ENCODE measurements at places on chromosomes 11 and 22.
A peak's percentile ranks its signal among the peaks of the same experiment; 100 is the strongest.

DNA sequence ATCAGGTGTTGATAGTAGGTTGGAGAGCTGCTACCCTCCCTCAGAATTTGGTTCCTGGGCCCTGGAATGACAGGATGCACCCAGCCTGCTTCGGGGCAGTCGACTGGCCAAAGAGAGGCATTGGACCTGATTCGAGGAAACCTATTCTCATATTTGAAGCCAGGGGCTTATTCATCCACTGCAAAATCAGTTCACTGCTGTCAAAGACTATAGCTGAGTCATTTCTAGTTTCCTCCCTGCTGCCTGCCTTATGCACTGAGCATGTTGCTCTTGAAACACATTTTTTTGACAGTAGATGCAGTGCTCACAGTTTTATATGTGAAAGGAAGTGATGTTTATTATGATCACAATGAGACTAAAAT is 565.4 kb downstream of the ETS1 start:
- peak; percentile 66 for DNase-seq

- DNase-seq, result no peak
Measured at GRCh38 chr11:57867966-57868365, 106.4 kb downstream of the CTNND1 start.

- DNase-seq, result peak; percentile 19
Measured at GRCh38 chr11:2752204-2752770, 52.5 kb upstream of the KCNQ1OT1 start.

- peak; percentile 73 for DNase-seq
Measured at GRCh38 chr11:121892131-121892681, 223.8 kb downstream of the BLID start.

- no peak for DNase-seq
Measured at GRCh38 chr22:20218987-20219386, 49.1 kb downstream of the RTN4R start.

DNA sequence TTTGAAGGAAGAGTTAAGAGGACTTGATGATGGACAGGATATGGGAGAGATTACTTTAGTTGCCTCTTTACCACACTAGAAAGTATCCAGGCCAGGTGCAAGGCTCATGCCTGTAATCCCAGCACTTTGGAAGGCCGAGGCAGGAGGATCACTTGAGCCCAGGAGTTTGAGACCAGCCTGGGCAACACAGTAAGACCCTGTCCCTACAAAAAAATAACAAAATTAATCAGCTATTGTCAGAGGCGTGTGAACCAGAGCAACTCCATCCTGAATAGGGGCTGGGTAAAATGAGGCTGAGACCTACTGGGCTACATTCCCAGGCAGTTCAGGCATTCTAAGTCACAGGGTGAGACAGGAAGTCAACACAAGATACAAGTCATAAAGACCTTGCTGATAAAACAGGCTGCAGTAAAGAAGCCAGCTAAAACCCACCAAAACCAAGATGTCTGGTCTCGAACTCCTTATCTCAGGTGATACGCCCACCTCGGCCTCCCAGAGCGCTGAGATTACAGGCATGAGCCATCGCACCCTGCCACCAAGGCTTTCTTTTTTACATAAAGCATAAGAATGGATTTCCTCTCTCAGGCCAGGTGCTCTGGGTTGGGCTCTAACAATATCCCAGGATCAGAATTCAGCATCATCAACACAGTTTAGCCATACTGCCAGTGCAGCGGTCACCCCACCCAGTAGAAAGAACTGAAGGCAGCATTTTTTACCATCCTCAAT is 17.8 kb downstream of the PI4KA start:
- no peak for DNase-seq

DNA sequence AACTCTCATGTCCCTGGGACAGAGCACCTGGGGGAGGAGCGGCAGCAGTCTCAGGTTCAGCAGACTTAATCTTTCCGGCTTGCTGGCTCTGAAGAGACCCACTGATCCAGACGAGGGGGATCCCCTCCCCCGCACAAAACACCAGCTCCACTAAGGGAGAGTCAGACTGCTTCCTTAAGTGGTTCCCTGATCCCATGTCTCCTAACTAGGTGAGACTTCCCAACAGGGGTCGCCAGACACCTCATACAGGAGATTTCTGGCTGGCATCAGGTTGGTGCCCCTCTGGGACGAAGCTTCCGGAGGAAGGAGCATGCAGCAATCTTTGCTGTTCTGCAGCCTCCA is 157.2 kb upstream of the TMEM45B start:
- DNase-seq, result no peak

GRCh38 chr11:13883042-13883441 is 79.5 kb upstream of the SPON1 start:
- DNase-seq, result no peak

DNA sequence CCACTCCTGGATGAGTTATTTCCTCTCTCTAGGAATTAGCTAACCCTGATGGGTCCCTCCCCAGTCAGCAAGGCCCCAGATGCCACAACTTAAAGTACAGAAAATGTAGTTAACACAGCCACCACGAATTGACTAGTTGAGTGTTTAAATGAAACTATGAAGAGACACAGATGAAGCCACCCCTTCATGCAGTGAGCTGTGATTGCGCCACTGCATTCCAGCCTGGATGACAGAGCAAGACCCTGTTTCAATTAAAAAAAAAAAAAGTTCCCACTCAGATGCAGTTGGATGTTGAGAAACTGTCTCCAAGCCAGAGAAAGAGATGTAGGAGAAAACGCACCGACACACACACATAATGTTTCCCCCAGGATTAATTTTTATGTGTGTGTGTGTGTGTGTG is 53.3 kb downstream of the SCN3B start:
- peak; percentile 55 for DNase-seq

DNA sequence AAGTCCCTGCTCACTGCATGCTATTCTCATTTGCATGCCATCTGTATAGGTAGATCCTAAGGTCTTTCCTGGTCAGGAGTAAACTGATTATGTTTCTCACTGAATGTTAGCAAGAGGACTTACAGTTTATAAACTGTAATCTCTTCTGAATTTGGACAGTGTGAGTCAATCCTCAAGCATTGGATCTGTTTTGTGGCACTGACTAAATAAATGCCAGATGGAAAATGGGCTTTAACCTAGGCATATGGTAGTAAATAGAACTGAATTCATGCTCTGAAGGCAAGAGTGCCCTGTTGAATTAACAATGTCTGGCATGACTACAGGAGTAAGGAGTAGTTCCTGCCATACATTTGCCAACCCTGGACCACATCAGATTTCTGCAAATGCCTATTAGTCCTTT is 11.4 kb downstream of the FAM181B start:
- DNase-seq, result peak; percentile 67

GRCh38 chr22:17607891-17608521 is 20.5 kb downstream of the ATP6V1E1 start:
- DNase-seq, result no peak

GRCh38 chr11:127119356-127119755 is 118.8 kb upstream of the KIRREL3 start:
- no peak for DNase-seq

- no peak for DNase-seq
Measured at GRCh38 chr11:26851291-26851690, 129.4 kb upstream of the SLC5A12 start.

GRCh38 chr22:39344046-39344390 is 5.8 kb upstream of the SYNGR1 start:
- no peak for DNase-seq

DNA sequence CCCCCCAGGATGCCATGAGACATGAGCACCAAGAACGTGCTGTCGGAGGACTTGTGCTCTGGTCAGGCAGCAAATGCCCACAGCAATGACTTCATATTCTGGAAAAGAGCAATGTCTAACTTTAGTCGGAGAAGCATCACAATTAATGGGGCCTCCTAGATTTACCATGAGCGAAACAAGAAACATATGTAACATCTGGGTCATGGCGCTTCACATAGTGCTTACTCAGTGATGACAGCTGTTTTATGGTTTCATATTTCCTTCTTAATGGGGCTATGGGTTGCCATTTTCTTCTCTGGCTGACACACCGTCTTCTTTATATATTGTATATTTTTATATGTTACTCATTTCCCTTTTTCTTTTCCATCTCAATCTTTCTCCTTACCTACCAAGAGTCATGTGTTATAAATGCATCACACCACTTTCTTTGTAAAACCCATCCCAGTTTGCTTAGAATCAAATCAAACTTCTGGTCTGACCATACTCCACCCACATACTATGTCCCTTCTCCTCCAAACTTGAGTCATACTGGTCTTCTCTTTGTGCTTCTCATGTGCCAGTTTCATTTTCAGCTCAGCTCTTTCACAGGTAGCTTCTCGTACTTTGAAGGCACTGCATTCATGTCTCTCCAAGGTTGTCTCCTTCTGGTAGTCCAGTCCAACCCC is 9.4 kb upstream of the CASP12 start:
- DNase-seq, result peak; percentile 94

DNA sequence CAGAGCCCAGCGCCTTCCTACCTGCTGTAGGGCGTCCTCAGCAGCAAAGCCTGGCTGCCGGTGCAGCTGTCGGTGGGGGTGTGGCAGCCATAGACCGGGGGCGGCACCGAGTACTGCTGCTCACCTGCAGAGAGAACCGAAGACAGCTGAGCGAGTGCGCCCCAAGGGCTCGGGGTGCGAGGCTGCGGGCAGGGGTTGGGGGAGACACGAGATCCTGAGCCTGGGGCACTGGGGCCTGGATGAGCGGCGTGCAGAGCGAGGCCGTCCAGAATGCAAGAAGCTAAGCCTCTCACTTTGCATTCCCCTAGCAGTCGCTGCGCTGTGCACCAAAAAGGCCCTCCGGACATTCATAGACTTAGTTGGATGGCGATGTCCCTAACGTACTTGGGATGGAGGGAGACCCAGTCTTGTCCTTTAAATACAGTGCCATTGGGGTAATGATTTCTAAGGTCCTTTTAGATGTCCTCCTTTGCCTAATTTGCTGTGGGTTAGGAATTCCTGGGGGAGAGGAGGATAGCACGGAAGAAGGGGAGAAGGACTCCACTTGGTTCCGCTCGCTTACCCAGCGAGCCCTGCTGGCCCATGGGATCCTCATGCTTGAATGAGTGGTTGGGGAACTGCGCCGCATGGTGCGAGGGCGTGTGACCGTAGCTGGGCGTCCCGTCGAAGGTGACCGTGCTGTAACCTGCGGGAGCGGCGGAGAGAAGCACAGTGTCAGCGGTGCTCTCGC is 7.2 kb downstream of the WT1 start:
- no peak for DNase-seq

- no peak for DNase-seq
Measured at GRCh38 chr11:127598476-127598875, 597.9 kb upstream of the KIRREL3 start.

- DNase-seq, result peak; percentile 10
Measured at GRCh38 chr11:8360086-8360828, 96.6 kb upstream of the LMO1 start.

DNA sequence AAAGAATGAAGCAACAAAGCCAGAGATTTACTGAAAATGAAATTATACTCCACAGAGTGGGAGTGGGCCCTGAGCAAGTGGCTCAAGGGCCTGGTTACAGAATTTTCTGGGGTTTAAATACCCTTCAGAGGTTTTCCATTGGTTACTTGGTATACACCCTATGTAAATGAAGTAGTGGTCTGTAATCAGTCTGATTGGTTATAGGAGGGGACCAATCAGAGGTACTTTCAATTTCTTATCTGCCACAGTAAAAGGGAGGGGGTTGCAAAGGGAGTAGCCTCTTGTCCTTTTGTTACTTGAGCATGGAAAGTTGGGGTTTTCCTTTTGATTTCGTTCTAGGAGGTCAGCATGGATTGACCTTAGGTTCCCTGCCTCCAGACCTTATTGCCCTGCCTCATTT is 63.5 kb downstream of the ATM start:
- no peak for DNase-seq

- DNase-seq, result peak; percentile 31
Measured at GRCh38 chr11:72534371-72535193, 100.3 kb upstream of the CLPB start.

- DNase-seq, result no peak
Measured at GRCh38 chr11:30786256-30787110, 200.3 kb upstream of the MPPED2 start.

GRCh38 chr22:35641494-35642120 is 6.6 kb upstream of the APOL6 start:
- DNase-seq, result no peak

- DNase-seq, result no peak
Measured at GRCh38 chr11:63970902-63971301, 3.5 kb upstream of the COX8A start.

- DNase-seq, result no peak
Measured at GRCh38 chr22:49503321-49503720, 324.4 kb downstream of the BRD1 start.

GRCh38 chr11:116364348-116364747 is 408.4 kb downstream of the BUD13 start:
- DNase-seq, result no peak

- DNase-seq, result peak; percentile 86
Measured at GRCh38 chr11:59754859-59755700, at the start of gene STX3. Gene STX3, plus strand, starts transcription at chr11:59755376. Its CDS starts 230 bp downstream, at chr11:59755606.

- DNase-seq, result no peak
Measured at GRCh38 chr11:12906501-12906900, 102.6 kb upstream of the RASSF10 start.

- DNase-seq, result no peak
Measured at GRCh38 chr11:45431046-45432018, 145.2 kb upstream of the SYT13 start.

GRCh38 chr11:76067099-76067498 is 139.2 kb downstream of the WNT11 start:
- DNase-seq, result no peak

GRCh38 chr11:2305140-2305778 is 3.4 kb downstream of the TSPAN32 start:
- DNase-seq, result peak; percentile 90

DNA sequence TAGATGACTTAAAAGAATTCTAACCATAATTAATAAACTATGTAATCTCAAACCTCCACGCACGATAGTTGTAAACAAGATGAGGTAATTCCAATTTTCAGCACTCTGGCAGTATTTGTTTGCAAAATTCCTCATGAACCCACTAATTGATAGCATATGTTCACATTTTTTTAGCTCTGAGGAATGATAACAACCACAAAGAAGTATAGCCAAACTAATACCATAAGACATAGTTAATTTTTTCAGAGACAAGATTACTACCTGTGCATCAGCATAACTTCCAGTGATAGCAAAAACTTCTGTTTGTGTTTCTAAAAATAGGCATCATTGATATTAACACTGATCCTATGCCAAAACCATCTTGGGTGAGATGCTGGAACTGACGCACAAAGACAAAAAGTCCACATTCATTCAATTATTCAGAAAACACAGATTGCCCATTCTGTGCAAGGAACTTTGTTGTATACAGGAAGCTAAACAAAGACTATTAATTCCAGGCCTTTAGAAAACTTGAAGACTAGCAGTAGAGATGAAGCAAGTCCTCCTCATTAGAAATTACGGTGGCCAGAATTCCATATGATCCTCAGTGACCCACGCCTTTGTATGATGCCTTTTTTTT is 57.7 kb downstream of the PDGFD start:
- DNase-seq, result peak; percentile 75

DNA sequence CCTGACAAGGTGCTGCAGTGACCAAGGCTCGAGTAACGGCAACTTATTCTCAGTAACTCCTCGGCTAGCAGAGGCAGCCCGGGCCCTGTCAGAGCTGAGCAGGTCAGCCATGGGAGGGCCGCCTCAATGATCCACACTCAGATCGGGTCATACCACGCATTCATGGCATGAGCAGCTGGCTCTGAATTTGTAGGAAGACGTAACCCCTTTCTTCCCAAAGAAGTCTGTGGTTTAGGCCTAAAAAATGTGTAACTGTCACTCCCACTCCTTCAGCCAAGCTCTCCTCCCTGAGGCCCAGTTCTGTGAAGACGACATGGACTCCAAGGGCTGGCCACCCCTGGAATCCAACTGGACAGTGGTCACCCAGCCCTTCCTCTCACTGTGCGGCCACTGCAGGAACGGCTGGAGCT is 30.0 kb downstream of the PPP2R1B start:
- DNase-seq, result peak; percentile 60

GRCh38 chr11:105867742-105868141 is 154.3 kb downstream of the MSANTD4 start:
- no peak for DNase-seq
